ENCODE measurements at places on chromosomes 4 and X.

DNA sequence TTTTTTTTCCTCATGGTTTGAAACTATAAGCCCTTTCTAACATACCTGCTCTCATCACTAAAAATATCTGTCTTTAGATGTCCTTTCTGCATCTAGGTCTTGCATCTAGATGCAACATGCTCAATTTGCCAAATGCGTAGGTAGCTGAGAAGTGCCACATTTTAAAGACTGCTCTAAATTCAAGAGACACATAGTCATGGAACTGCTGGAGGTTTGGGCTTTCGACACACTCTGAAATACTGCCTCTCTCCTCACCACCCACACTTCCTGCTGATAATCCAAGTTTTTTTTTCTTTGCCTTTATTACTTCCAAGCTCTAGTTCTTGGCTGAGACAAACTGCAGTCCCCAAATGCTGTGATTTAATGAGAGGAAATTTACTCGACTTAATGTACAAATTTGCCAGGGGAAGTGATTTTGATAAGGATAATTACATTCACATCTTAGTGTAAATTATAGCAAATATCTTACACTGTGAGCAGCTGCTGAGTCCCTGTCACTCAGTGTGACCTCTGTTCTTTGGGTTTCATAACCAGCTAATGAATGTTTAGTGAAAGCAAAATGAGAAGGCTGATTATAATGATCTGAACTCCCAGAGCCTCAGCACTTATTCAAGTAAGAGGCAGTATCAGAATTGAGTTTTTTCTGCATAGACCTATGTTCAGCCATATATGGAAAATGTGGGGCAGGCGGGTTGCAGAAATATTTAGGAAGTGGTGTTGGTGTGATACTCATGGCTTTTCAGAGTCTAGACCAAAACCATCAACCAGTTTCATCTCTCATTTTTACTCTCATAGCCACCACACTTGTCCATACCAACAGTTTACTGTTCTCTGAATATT, 31.3 kb downstream of the DRD5 start:
- no peak for DNase-seq

DNA sequence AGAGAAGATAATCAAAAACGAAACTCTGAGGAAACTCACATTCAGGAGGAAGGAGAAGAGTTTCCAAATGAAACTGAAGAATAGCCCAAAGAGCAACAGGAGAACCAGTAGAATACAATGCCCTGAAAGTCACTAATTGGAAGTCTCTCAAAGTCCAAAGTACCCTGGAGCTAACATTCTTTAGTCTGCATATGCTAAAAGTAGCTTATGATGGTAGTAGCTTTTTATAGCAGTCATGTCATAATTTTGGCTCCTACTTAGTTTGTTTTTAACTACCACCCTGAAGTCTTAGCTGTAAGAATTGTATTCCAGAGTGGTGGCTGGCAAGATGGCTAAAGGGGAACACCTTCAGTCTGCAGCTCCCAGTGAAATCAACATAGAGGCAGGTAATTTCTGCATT, 100.3 kb upstream of the FGF16 start:
- DNase-seq = no peak

- DNase-seq = no peak
Observed at GRCh38 chr4:109206620-109207019, 95.8 kb downstream of the COL25A1 start.

DNA sequence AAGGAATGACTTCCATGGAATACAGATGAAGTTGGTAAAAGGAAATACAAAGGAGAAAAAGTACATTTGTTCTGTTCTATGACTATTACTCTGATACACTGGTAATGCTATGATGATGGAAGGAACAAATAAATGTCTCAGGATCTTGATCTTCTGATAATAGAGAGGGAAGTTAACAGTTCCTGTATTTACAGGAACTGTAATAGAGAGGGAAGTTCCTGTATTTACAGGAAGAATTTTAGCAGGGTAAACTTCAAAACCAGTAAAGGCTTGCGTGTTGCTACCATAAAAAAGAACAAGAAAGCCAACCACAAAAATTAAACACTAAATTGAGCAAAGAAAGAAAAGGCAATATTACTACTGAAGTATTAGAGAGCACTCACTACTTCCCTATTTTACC, 91.7 kb upstream of the HPGD start:
- no peak for DNase-seq

DNA sequence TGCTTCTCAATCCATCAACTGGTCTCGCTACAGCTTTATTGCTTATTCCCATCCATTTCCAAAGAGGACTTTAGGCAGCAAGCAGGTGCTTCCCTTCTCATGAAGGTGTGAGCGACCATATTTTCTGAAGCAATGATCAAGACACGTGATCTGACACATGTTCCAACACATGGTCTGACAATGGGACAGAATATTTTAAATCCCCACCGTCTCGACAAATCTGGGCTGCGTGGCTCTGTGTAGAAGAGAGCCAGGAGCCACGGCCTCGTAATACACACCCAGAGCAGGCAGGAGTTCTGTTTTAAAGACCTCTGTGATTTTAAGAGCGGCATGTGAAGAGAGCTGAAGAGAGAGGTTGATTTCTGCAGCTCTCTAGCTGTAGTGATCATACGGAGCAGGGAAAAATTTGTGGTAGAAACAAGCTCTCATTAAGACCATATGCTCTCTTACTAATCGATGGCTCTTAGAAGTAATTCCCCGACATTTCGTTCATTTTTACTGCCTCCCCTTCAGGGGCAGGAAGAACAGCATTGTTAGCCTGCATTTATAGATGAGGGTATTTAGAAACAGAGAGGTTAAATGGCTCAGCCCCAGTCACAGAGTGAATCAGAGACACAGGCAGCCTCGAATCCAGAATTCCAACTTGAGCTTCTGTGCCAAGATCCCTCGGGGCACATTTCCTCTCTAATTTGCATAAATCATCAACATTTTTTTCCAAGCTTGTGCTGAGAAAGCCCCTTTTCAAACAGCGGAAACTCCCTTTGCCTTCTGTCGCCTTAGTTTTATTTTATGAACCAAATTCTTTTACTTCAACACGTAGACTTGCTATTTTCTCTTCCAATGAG, 91.0 kb upstream of the BCOR start:
- no peak for DNase-seq

Data from CD4-positive, alpha-beta memory T cell (primary cell).